ENCODE measurements at places on chromosomes 11 and 22.

- DNase-seq, result no peak
Measured at GRCh38 chr11:126265811-126266210, 2.9 kb downstream of the SRPRA start.

DNA sequence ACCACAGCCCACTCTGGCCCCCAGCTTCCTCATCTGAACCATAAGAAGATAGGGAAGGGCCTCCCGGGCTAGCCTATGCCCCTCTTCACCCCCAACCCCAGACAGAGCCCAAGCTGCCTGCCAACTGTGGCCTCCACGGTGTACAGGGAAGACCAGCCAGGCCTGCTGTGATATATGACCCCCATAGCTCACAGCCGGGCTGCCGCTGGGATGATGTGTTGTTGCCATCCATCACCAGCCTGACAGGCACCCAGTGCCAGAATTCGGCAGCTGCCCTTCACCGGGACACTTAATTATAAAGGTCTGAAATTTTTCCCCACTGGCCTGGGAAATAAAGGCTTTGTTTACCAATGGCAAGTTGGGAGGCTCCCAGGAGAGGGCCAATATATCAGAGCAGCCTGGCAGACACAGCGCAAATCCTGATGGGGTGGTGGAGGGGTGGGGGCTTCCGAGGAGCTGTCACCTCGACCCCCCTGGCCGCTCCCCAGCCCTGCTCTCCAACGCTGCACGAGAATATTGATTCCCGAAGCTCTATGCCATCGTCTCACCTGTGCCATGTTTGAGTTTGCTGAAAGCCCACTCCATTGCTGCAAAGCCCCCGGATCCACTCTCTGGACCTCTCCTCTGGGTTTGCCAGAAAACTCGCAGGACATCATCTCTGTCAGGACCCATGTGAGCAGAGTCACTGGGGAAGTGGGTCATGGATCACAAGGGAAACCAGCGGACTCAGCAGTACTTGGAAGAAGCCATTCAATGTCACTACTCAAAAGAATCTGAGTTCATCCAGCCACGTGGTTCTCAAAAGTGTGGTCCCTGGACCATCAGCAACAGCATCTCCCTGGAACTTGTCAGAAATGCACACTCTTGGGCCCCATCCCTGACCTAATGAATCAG, 296.9 kb downstream of the MN1 start:
- DNase-seq, result no peak

DNA sequence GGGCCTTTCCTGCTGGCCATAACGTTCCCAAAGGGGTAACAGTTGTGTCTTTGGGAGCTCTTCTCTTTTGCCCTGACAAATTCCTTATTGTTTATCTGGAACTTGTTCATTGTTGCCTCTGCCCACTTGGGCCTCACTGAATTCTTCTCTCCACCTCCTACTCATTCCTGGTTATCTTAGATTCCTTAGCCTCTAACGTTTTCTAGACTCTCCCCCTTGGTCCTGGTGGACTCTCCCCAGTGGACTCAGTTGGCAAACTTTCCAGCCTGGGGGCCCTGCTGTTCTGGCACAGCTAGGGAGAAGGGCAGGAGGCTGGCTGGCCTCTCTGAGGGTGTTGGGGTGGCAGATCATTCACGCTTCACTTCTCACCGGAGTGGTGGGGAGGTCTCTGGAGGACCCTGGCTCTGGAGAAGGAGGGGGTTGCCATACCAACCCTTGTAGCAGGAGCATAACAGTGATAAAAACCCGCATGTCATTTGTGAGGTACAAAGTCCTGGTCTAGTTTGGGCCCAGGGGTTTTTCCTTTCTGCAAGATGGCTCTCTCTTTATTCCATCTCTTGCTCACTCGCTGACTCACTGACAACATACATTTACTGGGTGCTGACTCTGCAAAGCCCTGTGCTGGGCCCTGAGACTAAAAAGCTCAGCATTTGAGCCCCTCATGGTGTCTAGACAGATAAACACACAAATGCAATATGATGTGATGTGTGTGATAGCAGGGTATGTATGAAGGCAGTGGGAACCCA, 39.7 kb downstream of the YWHAH start:
- no peak for DNase-seq

GRCh38 chr11:68194675-68195294, 18.3 kb downstream of the KMT5B start:
- DNase-seq, result no peak

DNA sequence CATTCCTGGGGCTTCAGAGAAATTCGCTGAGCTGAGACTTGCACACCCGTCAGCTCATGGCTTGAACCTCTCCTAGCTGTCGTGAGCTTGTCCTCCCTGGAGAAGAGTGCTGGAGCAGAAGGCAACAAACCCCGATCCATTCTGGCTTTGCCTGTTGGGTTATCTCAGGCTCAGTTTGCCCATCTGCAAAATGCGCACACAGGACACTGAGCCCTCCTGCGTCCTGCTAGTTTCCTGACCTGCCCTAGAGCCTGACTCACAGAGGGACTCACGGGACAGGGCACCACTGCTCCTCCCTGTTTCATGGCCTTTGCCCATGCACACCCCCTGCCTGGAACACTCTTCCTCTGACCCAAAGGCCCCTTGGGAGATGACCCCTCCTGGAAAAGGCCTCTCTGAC, 365.0 kb downstream of the MN1 start:
- no peak for DNase-seq

Data from stimulated activated CD4-positive, alpha-beta T cell treated with anti-CD3 and anti-CD28 coated beads, Interleukin-15, amount 100 ng/mL, for 1 hour (primary cell).